Psoas muscle (tissue), 8 donors: ENCODE measurements at places on chromosomes 6 and 20.

GRCh38 chr20:20225325-20226043 is 142.4 kb upstream of the INSM1 start:
- no peaks in the 10 kb centered on the region for H3K27me3 ChIP-seq
- DNase-seq = no peak
- H3K4me1 ChIP-seq = peaks cover 29% of the 10 kb centered on the region
- no peak overlapping the region for H3K4me3 ChIP-seq
- peak overlapping the region; percentile 34 for H3K27ac ChIP-seq

DNA sequence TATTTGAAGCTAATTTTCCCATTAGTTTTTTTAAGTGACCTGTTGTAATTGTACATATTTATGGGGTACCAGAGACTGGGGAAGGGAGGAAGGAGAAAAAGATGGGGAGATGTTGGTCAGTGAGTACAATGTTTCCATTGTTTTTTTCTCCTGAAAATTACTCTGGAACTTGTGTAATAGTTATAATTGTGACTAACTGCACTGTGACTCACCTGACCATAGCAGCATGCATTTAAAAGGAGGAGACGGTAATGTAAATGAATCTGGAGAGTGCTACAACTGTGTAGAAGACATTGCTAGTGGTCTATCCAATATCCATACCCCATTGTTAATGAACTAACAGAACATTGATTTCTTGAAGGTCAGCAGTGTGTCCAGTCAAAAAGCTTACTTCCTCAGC is 133.4 kb downstream of the RFPL4B start:
- H3K27me3 ChIP-seq = no peaks in the 10 kb centered on the region
- no peak for DNase-seq
- H3K4me3 ChIP-seq = no peak overlapping the region
- H3K36me3 ChIP-seq = no peaks in the 10 kb centered on the region

DNA sequence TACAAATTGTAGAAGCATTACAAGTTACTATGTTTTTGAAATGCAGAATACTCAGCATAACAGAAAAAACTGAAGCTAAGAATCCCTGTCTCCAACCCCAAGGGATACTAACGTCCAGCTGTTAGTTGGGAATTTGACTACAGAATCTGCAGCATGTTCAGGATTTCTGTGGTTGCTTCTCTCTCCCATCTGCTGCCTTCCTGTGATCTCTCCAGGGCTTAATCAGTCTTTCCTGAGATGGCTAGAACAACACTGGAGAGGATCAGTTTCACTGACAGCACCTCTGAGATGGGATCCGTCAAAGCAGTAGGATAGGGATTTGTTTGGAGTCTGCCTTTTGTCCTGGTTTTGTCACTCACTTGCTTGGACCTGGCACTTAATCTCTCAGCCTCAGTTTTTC is 73.3 kb upstream of the NUP153 start:
- H3K36me3 ChIP-seq = peaks cover 100% of the 10 kb centered on the region
- H3K27ac ChIP-seq = no peak overlapping the region
- no peaks in the 10 kb centered on the region for H3K27me3 ChIP-seq
- DNase-seq = no peak
- no peaks in the 10 kb centered on the region for H3K4me1 ChIP-seq

DNA sequence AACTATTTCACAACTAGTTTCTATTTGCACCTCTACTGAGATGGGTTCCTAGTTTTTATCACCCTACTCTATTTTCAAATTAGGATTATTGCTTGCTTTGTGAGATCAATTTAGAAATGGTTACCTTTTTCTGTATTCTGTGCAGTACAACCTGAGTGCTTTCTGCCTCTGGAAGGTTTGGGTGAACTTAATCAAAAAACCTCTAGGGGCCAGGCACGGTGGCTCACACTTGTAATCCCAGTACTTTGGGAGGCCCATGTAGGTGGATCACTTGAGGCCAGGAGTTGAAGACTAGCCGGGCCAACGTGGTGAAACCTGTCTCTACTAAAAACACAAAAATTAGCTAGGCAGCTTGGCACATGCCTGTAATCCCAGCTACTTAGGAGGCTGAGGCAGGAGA is 63.3 kb downstream of the SCAF8 start:
- DNase-seq = no peak
- H3K36me3 ChIP-seq = peaks cover 50% of the 10 kb centered on the region
- no peaks in the 10 kb centered on the region for H3K27me3 ChIP-seq
- no peak overlapping the region for H3K4me3 ChIP-seq
- H3K4me1 ChIP-seq = no peaks in the 10 kb centered on the region

GRCh38 chr6:108689272-108690161 is 128.8 kb downstream of the FOXO3 start:
- DNase-seq = peak; percentile 88
- peak overlapping the region; percentile 85 for H3K27ac ChIP-seq
- H3K4me1 ChIP-seq = peaks cover 46% of the 10 kb centered on the region
- no peak overlapping the region for H3K4me3 ChIP-seq
- no peaks in the 10 kb centered on the region for H3K36me3 ChIP-seq
- no peaks in the 10 kb centered on the region for H3K27me3 ChIP-seq

DNA sequence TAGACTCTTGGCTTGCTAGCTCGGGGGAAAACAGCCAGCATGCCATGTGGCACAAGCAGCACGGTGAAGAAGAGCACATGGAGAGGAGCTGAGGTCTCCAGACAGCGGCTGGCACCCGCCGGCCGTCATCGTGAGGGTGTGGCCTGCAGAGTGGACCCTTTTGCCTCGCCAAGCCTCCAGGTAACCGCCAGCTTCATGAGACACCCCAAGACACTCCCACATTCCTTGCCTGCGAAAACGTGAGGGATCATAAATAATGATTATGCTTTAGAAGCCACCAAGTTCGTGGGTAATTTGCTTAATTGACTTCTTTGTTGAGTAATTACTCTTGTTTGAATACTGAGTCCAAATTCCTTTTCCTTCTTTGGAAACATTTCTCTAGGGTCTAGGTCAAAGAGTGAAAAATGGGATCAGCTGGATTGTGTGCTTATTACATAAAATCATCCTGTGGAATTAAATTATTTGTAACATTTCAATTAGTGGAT is 23.2 kb downstream of the FAM50B start:
- H3K36me3 ChIP-seq = no peaks in the 10 kb centered on the region
- H3K27ac ChIP-seq = no peak overlapping the region
- no peaks in the 10 kb centered on the region for H3K4me1 ChIP-seq
- H3K27me3 ChIP-seq = no peaks in the 10 kb centered on the region
- no peak for DNase-seq

DNA sequence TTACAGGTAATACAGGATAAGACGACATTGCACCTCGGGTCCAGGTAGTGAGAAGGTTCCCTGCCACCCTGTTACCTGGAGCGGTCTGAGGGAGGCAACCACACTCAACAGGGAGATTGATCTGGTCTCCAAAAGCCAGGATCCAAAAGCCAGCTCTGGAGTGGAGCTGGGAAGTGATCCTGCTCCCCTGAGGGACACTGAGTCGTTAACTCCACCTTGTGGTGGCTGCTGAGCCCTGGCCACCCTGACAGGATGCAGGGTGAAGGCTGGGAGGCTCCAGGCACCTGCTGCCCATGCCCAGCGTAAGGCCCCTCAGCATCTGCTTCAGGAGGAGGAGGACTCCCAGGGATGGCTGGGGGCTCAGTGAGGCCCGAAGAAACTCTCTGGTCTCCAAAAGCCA is 38.7 kb upstream of the SLC22A2 start:
- H3K27me3 ChIP-seq = no peaks in the 10 kb centered on the region
- H3K4me1 ChIP-seq = peaks cover 11% of the 10 kb centered on the region
- no peak overlapping the region for H3K4me3 ChIP-seq
- H3K36me3 ChIP-seq = no peaks in the 10 kb centered on the region

DNA sequence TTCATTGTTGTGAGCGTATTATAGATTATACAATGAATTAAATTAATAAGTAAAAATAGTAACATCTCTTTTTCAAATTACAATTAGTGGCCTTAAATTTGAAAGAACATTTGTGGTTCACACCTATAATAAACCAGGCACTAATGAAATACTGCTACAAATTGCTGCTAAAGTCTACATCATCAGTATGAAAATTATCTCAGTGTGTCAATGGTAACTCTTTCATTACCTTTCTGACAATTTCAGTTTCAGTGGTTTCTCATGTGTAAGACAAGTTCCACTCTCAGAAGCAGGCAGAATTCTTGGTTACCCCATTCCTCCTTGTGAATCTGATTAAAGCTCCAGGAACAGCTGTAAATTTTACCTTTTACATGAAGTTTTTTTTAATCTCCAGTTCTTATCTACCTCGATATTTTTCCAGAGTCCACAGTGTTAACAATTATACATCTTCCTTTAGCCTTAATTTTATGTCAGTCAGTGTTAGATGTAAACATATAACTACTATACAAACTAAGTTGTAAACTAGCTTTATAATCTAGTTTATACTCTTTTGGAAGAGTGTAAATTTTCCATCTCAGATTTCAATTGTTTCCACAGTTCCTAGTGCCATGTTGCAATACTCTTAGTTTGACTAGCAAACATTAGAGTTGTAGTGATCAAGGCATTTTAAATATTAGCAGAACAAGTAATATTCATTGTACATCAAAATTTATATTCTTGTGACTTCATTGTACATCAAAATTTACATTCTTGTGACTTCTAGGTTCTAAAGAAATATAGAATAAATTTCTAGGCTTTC is 1038.4 kb downstream of the EPHA7 start:
- H3K4me3 ChIP-seq = no peak overlapping the region
- H3K27me3 ChIP-seq = no peaks in the 10 kb centered on the region
- no peaks in the 10 kb centered on the region for H3K4me1 ChIP-seq
- no peak overlapping the region for H3K27ac ChIP-seq
- no peaks in the 10 kb centered on the region for H3K36me3 ChIP-seq

GRCh38 chr6:161215876-161216615 is 57.8 kb downstream of the AGPAT4 start:
- no peak overlapping the region for H3K4me3 ChIP-seq
- no peaks in the 10 kb centered on the region for H3K27me3 ChIP-seq
- H3K27ac ChIP-seq = no peak overlapping the region

DNA sequence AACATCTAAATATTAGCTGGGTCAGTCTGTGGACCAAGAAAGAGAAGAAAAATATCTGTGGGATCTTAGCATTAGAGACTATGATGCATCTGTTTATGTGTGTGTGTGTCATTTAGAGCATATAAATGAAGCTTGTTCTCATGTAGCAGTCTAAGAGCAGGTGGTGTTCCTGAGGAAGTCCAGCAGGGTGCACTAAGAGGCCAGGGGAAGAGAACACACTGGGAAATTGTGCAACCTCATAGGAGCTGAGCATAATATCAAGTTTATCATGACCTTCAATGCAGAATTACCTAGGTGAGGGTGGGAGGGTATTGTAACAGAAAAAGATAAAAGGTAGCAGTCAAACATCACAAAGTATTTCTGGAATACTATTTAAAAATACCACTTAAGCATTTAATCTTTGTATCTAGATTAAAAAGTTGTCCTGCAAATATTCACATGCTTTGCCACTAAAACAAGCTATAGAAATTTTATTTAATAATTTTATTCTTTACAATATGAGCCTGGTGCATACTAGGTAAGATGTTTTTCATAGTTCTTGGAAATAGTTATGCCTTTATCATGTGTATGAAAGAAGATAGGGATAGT is 80.5 kb downstream of the SMPDL3A start:
- no peaks in the 10 kb centered on the region for H3K27me3 ChIP-seq
- no peaks in the 10 kb centered on the region for H3K4me1 ChIP-seq
- H3K36me3 ChIP-seq = no peaks in the 10 kb centered on the region
- DNase-seq = no peak
- no peak overlapping the region for H3K4me3 ChIP-seq
- H3K27ac ChIP-seq = no peak overlapping the region

GRCh38 chr6:66128243-66128642 is 421.2 kb upstream of the EYS start:
- no peak for DNase-seq
- H3K4me3 ChIP-seq = no peak overlapping the region
- no peak overlapping the region for H3K27ac ChIP-seq

GRCh38 chr20:17921774-17922173 is 46.8 kb downstream of the SNX5 start:
- no peaks in the 10 kb centered on the region for H3K36me3 ChIP-seq
- H3K4me3 ChIP-seq = no peak overlapping the region
- no peaks in the 10 kb centered on the region for H3K27me3 ChIP-seq
- H3K4me1 ChIP-seq = peaks cover 4% of the 10 kb centered on the region

- H3K36me3 ChIP-seq = no peaks in the 10 kb centered on the region
- H3K27ac ChIP-seq = no peak overlapping the region
- no peak overlapping the region for H3K4me3 ChIP-seq
- peaks cover 17% of the 10 kb centered on the region for H3K27me3 ChIP-seq
- no peak for DNase-seq
These were observed 117.6 kb upstream of the CDH4 start for GRCh38 chr20:61134296-61135030.
